ENCODE measurements at places on chromosomes 13 and 19.

DNA sequence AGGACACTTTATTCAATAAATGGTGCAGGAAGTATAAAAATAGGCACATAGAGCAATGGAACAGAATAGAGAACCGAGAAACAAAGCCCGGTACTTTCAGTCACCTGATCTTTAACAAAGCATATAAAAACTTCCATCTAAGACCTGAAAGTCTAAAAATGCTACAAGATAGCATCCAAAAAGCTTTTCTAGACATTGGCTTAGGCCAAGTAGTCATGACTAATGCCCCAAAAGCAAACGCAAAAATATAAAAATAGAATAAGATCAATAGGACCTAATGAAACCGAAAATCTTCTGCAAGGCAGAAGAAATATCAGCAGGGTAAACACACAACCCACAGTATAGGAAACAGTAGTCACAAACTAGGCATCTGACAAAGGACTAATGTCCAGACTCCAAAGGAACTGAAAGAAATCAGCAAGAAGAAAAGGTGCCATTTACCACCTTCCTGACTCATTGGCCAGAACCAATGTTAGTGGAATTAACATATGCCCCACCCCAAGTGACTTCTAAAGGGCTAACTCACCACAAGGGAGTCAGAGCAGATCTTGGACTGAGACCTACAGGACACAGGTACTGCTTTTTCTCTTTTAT is 40.8 kb upstream of the CEACAM21 start:
- no peak for DNase-seq

GRCh38 chr13:73169971-73170370 is 111.2 kb downstream of the KLF5 start:
- no peak for DNase-seq

GRCh38 chr19:8511573-8512101 is 2.3 kb downstream of the ZNF414 start:
- DNase-seq, result no peak

GRCh38 chr13:85724546-85725432 is 74.4 kb downstream of the SLITRK6 start:
- no peak for DNase-seq

- DNase-seq, result no peak
Observed at GRCh38 chr13:79671420-79671819, 190.5 kb downstream of the NDFIP2 start.
